ENCODE measurements at places on chromosomes 2 and 18.

GRCh38 chr18:25825056-25825455, 265.4 kb downstream of the SS18 start:
- no peak for DNase-seq

- no peak for DNase-seq
Observed at GRCh38 chr2:207616185-207616584, 9.0 kb downstream of the METTL21A start.

GRCh38 chr18:24055009-24055804, 40.7 kb downstream of the TTC39C start:
- DNase-seq: no peak

DNA sequence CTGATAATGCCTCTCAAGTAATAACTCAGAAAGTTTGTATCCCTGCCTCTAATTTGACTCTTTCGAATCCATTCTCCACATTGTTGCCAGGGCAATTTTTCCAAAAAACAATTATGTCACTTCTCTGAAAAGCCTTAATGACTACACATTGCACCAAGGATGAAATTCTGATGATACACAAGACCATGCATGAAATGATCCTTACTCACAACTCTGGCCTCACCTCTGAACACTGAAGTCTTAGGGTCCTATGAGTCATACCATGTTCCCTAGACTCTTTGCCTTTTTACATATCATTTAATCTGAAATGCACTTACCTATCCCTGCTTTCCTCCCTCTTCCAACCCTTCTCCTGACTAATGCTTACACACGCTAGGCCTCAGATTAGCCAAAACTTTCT, 51.0 kb downstream of the WDPCP start:
- DNase-seq: no peak

GRCh38 chr2:67883316-67884087, 179.3 kb downstream of the C1D start:
- DNase-seq: no peak

- DNase-seq: no peak
Observed at GRCh38 chr2:180733330-180733729, 247.1 kb upstream of the UBE2E3 start.

- DNase-seq: no peak
Observed at GRCh38 chr2:103788951-103789350, 1027.1 kb downstream of the TMEM182 start.

Measured in posterior cingulate gyrus (tissue), 11 donors.